ENCODE measurements at places on chromosomes 5 and 9.

GRCh38 chr5:38948501-38948900, 102.7 kb downstream of the OSMR start:
- no peak for DNase-seq

DNA sequence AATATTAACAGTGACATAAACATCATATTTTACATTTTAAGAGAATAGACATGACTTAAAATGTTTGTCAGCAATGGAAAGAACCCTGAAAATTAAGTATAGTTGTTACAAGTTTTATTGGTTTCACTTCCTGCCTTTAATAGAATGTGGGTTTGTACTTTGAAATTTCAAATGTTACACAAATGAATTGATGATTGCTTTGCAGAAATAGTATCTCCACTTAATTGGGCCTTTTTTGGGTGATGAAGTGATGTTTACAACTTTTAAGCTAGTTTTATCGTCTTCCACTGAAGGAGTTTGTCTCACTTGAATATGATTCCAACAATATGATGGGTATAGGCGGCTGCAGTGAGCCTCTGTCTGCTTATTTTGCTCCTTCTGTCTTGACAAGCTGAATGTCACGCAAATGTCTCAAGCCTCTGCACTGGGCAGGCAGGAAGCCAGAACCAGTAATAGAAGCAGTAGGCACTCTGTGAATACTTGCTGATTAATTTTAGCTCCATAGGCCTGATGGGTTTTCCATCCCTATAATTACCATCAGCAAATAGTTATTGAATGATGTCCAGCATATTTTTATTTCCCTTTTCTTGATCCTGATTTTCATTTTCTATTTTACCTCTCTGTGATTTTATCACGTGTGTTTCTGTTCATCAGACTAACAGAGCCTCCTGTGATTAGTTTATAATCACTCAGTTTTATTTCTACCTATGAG, 10.6 kb upstream of the NR3C1 start:
- no peak for DNase-seq

DNA sequence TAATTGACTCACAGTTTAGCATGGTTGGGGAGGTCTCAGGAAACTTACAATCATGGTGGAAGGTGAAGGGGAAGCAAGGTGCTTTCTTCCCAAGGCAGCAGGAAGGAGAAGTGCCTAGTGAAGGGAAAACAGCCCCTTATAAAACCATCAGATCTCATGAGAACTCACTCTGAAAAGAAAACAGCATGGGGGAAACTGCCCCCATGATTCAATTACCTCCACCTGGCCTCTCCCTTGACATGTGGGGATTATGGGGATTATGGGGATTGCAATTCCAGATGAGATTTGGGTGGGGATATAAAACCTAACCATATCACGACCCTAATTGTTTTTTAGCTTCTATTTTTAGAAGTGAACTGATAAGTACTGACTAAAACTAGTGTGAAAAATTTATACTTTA, 1377.5 kb upstream of the DMAC1 start:
- DNase-seq, result no peak

- DNase-seq, result no peak
Measured at GRCh38 chr5:14829396-14829795, 42.2 kb downstream of the ANKH start.

DNA sequence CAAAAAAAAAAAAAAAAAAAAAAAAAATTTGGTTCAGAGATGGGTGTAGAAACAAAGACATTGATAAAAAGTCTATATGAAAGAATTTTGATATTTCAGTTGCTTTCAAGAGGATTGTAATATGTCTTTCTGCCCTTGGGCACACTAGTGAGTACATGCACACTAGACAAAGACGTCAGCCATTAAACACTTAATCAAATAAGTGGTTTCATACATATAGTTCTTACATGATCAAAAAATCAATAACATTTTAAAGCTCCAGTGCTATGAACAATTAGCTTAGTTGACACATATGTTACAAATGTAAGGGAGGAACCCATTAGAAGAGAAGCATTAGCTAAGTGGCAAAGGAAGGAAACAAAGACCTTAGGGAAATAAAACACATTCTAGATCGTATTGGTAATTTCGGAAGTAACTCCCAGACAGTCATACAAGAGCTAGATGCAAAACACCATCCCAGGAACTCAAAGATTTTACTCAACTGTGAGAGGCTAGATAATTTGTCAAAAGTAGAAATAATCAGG, 84.5 kb upstream of the MAN2A1 start:
- no peak for DNase-seq

All from activated CD4-positive, CD25-positive, alpha-beta regulatory T cell (primary cell).